GM04504 (cell line): ENCODE measurements at places on chromosomes 3 and 15.
A peak's percentile ranks its signal among the peaks of the same experiment; 100 is the strongest.

DNA sequence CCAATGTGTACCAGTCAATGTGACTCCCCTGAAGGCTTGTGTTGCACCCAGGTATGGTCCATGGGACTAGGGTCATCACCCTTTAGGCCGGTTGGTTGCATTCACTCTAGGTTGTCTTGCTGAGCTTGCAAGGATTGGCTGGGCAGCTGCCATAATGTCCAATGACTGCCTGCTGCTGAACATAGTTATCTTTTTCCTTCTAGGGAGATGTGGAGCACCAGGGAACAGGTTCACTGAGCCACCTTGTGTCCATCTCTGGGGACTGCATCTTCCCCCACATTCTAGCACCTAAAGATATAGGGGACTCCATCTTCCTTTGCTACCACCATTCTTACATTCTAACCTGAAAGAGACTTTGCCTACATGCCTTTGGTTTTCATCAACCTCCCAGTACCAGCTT, 580.4 kb upstream of the TBL1XR1 start:
- DNase-seq = no peak

DNA sequence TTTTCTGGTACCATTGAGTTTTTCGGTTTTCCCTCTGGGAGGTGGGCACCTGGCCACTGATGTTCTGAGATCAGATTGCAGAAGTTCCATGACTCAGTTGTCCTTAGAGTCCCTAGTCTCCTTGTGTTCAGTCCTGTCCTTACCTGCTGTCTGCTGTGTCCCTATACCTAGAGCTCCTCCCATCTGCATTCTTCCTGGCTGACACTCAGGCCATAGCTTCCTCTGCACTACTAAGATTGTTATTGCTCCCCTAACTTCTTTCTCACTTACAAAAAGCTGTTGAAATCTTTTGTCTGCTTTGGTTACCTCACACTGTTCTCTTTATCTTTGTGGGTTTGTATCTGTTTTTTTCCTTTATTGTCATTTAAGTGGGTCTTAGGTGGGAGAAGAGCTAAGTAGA, 13.2 kb downstream of the USP3 start:
- DNase-seq = no peak

DNA sequence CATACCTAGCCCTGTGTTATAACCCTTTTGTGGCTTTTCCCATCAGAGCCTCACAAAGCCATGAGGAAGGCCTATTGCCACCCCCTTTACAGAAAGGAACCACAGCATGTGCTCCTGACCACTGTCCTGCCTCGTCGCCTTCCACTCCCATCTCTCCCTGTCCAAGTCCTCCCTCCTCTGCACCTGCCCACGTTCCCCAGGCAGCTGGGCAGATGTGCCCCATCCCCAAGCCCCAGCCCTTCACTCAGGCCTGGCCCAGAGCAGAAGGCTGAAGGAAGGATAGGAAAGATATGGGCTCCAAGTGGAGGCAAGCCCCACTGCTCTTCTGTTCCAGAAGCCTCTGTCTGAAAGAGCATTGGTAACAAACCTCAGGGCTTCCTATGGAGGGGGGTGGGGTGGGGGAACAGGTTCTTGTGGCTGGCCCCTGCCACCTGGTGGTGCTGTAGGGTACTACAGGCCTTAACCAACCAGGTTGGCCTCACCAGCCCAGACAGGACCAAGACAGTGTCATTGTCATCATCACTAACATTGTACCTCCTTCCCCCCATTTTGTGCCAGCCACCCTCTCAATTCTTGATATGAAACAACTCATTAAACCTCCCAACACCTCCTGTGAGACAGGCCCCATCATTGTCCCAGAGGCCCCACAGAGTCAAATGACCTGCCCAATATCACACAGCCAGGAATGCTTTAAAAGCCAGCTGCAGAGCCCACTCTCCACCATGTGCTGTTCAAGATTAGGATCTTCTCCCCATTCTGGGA, 10.0 kb downstream of the POC1A start:
- peak; percentile 40 for DNase-seq

- peak; percentile 29 for DNase-seq
These were observed 238.4 kb upstream of the MDFIC2 start for GRCh38 chr3:70550723-70551319.

GRCh38 chr3:76912841-76913383, 127.0 kb upstream of the ROBO2 start:
- no peak for DNase-seq
